ENCODE measurements at places on chromosomes 12 and 14. TPM values are rescaled to one million over a fixed set of nuclear protein-coding genes. Genes with fewer than 3 reads are reported as not detected.

- DNase-seq = no peak
Measured at GRCh38 chr12:120741476-120742421, 16.1 kb downstream of the ACADS start.

- DNase-seq = no peak
Measured at GRCh38 chr12:88553941-88554658, 26.2 kb downstream of the KITLG start.

- no peak for DNase-seq
Measured at GRCh38 chr14:71594821-71595220, 337.4 kb upstream of the RGS6 start.

GRCh38 chr12:15472036-15472435 lies 149.7 kb downstream of the PTPRO start:
- no peak for DNase-seq

- no peak for DNase-seq
Measured at GRCh38 chr12:56928262-56928661, 5.9 kb downstream of the SDR9C7 start.

- DNase-seq = no peak
Measured at GRCh38 chr14:64569138-64569631, 19.4 kb downstream of the PPP1R36 start.

DNA sequence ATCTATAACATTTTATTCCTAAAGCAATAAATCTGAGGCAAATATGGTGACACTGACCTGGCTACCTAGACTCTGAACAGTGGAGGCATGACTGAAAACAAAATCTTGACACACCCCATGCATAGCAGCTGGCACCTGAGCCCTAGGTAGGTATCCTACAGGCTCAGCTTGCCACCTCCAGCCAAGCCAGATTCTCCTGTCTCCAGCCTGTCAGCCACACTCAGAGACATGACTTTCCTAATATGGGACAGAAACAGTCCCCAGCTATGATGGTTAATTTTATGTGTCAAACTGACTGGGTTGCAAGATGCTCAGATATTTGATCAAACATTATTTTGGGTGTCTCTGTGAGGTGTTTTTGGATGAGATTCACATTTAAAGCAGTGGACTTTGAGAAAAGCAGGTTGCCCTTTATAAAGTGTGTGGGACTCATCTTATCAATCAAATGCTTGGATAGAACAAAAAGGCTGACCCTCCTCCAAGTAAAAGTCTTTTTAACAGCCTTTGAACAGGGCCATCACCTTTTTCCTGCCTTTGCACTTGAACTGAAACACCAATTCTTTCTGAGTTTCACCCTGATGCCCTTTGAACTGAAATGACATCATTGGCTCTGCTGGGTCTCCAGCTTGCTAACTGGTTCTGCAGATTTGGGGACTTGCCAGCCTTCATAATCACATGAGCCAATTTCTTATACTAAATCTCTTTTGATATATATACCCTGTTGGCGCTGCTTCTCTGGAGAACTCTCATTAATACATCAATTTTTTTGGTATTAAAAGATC lies 125.4 kb downstream of the LLPH start:
- no peak for DNase-seq

DNA sequence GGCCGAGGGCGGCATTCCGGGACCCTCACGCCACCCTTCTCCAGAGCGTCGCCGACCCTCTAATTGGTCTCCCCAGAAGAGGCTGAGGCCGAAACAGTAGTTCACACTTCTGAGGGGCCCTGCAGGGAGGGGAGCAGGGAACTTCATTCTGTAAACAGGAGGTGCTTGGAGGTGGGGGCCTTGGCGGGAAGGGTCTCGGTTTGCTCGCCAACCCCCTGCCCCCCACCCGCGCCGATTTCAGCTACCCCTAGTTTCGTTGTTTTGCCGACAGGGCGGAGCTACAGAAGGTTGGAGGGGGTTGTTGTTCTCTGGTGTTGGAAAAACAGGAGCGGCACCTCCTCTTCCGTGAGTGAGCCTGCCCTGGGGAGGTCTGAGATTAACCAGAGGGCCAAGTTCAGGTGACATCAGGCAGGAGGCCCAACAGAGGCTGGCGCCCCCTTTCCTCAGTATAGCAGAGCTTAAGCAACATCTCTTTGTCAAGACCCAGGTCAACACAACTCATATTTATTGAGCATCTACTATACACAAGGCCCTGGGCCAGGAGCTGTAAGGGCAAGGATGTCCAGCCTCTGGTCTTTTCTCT lies 682 bp downstream of the ERBB3 start:
- DNase-seq = peak; percentile 76

- no peak for DNase-seq
Measured at GRCh38 chr14:98022541-98023520, 1225.6 kb downstream of the VRK1 start.

- DNase-seq = peak; percentile 43
Measured at GRCh38 chr12:80936642-80937390, 918 bp downstream of the LIN7A start.

- no peak for DNase-seq
Measured at GRCh38 chr12:129704232-129704830, 199.5 kb downstream of the TMEM132D start.

DNA sequence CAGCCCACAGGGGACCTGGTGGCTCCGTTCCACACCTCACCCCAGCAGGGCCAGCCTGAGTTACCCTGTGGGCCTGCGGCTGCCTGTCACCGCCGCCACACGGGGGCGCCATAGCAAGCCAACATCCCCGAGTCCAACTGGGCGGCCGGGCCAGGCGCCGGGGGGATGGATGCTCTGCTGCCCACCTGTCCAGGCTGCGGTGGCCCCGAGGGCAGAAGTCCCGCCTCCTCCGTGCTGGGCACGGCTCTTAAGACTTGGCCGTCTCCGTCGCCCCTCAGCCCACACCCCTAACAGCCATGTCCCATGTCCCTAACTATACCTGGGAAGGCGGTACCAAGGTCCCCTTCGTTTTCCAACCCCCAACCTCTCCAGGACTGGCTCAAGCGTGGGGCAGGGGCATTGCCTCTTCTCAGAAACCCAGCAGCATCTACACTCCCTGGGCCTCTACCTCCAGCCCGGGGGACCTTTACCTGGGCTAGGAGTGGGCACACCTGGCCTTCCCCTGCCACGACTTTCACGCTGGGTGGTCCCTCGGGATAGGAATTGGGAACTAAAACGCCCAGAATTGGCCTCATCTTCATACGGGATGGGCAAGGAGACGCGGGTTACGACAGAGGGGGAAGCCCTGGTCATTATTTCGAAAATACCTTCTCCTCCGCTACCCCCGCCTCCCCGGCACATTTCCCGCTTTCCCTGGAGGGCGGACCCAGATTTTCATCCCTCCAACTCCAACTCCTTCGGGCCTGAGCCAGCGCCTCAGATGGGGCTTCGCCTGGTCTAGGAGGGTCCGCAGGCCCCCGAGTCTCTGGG lies 1.1 kb upstream of the CYP46A1 start:
- peak; percentile 83 for DNase-seq

DNA sequence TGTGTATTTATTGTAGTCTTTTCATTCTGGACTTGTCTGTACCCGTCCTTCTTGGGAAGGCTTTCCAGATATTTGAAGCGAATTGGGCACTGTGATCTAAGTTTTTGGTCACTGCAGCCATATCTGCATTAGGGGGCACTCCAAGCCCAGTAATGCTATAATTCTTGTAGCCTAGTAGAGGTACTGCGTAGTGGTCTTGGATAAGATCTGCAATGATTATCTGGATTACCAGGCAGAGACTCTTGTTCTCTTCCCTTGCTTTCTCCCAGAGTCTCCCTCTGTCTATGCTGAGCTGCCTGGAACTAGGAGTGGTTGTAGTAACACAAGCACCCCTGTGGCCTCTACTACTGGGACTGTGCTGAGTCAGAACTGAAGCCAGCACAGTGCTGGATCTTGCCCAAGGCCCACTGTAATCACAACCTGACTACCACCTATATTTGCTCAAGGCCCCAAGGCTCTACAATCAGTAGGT lies 30.0 kb downstream of the SLC38A2 start:
- peak; percentile 62 for DNase-seq

DNA sequence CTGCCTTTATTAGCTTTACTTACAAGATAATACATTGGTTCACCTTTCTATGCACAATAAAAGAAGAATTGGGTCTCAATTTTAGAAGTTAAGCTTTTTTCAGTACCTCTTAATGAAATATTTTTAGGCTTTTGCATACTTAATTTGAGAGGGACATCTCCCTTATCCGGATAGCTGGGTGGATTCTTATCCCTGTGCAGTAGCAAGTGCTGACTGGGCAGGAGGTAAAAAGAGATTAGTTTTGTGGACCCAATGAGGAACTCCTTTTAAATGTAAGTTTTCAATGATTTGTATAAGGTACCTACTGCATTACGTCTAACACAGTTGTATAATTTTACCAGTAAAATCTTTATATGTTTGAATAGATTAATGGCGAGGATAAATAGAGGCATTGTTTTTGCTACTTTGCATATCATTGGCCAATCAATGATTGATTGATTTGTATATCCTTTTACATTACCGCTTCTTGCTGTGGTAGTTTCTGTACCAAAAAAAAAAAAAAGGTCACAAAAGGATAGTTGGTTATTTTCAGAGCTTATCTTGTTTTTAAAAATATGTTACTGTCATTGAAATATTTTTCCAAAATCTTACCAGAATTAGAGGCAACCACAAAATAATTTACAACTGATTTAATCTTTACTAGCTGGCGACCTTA lies 2.2 kb downstream of the CPSF6 start:
- no peak for DNase-seq

Gene KLRK1
- 3.9 TPM for total RNA-seq

Gene KRT71
- not detected for total RNA-seq

Gene TSPAN8
- 685 TPM for total RNA-seq

Gene ACSS3
- total RNA-seq = 6.4 TPM

Gene SLC38A4
- 1.7 TPM for total RNA-seq

Gene SPX
- total RNA-seq = 0.13 TPM

Gene PIANP
- total RNA-seq = 0.53 TPM

Gene STAB2
- 0.98 TPM for total RNA-seq

Gene CLEC12A
- 2.6 TPM for total RNA-seq

Gene NANOG
- not detected for total RNA-seq

All from mucosa of descending colon (tissue), 3 donors.